ENCODE measurements at places on chromosomes 12 and 14.

DNA sequence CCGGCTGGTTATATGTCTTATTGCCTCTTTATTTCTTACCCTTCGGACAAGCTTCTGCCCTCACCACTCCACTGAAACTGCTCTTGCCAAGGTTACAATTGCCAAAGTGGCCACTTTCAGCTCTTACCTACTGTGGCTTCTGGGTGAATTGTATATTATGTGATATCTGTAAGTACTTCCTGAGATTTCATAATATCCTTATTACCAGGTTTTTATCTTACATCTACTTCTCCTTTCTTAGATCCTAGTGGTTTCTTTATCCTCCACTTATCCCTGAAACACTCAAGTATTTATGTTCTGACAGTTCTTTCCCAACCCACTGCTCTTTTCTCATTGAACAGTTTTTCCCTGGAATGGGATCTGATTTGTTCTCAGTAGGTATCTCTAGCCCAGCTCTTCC, 10.5 kb downstream of the CELA1 start:
- DNase-seq = no peak

DNA sequence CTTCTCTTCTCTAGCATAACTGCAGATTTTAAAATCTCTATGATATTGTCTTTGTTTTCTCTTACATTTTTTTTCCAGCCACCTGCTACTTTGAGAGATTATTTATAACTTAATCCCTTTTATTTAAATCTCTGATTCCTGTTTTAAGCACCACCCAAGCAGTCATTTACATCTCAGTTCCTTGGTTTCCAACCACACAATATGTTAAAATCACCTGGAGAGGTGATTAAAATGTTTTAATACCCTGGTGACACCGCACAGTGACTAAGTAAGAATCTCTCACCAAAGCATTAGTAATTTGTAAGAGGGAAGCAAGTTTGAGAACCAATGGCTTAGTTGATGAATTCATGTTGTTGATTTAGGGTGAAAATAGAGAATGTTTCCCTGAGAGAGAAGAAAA, 849.8 kb downstream of the TMTC2 start:
- no peak for DNase-seq

DNA sequence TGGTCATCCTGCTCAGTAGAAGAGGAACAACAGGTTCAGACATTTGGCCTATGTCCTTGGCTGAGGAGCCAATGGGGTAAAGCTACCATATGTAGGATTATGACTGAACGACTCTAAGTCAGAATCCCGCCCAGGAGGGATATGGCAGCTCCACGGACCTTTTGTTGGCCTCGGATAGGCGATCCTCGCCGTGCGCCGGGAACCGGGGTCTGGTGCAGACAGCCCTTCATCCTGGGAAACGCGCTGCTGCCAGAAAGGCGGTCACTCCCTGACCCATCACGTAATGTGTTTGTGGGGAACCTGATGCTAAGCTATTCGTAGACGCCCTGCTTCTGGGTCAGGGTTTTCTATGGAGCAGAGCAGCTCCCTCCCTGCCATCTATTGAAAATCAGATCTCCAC, 178.9 kb upstream of the ALG10B start:
- no peak for DNase-seq

DNA sequence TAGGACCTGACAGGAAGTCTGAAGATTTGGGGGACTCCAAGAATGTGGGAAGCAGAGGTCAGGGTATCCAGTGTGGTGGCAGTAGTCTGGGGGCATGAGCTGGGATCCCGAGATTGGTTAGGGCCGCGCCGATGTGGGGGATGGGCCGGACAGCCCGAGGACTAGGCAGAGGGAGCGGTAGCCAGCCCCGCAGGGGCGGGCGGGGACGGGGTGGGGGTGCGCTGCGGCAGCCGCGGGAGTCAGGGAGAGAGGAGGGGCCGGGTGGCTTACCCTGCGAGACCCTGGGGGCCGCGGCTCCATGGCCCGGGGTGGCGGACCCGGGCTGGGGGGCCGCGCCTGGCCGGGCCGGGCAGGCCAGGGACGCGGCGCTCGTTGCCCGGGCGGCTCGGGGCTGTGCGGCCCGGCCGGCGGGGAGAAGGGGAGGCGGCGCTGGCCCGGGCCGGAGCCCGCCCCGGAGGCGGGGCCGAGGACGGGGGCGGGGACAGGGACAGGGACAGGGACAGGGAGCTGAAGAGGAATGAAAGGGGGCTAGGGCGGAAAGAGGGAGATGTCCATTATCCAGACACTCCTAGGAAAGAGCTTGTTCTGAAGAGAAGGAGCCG, 5.6 kb downstream of the ZNF385A start:
- peak; percentile 90 for DNase-seq

GRCh38 chr12:107152315-107152714, 59.0 kb upstream of the CRY1 start:
- DNase-seq = no peak

DNA sequence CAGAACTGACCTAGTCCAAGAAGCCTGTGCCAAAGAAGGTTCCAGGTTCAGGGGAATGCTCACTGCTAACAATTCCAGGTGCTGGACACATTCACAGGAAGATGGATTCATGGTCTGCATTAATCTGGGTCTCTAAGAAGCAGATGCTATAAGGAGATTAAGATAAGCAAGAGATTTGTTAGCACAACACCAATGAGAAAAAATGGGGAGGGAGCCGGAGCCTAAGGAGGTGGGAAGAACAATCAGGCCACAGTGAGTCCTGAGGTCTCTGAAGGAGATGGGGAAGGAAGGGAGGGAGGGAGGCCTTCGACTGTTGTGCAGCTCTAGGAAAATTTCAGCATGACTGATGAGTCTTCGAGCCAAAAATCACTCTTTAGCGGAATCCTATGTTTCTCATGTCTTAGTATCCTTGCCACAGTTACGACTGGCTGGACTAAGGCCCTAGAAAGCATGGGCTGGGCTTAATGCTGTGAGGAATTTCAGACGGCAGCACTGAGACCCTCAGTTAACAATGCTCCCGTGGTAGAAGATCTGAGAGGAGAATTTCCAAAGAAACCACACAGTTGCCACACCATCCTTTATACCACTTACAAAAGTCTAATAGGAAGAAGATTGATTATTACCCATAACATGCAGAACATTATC, 31.5 kb upstream of the PTGDR start:
- no peak for DNase-seq

DNA sequence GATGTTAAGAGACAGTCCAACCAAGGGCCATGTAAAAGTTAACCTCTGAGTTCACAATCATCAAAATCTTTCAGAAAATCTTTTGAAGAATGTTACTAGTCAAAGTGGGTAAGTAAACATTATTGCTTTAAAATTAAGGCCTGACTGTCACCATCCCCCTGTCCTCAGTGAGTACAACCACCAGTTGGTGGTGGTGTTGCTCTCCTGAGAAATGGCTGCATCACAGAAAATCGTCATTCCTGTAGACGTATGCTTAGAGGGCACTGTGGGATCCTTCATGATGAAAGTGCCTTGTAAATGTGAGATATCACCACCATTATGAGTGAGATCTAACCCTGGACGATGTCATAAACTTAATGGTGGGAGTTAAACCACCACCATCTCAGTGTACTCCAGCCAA, 451.2 kb downstream of the RPS29 start:
- DNase-seq = no peak

DNA sequence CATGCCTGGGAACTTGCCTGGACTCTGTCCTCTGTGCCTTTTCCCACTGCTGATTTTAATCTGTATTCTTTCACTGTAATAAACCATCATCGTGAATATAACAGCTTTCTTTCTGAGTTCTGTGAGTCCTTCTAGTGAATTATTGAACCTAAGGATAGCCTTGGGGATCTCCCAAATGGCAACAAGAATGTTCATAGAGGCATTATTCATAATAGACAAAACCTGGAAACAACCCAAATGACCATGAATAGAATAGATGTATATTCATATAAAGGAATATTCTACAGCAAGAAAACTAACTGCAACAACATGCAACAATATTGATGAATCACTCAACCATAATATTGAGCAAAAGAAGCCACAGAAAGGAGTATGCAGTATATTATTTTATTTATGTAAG, 44.7 kb upstream of the CEP83 start:
- DNase-seq = no peak

- DNase-seq = peak; percentile 97
Observed at GRCh38 chr12:49060237-49061156, at the start of gene KMT2D. Gene KMT2D, minus strand, starts transcription at chr12:49060794. Its CDS starts 5,470 bp downstream, at chr12:49055324.

- peak; percentile 34 for DNase-seq
Observed at GRCh38 chr12:131950182-131950913, 606 bp downstream of the EP400 start.

- DNase-seq = peak; percentile 18
Observed at GRCh38 chr14:20934148-20934762, 21.0 kb upstream of the RNASE2 start.

DNA sequence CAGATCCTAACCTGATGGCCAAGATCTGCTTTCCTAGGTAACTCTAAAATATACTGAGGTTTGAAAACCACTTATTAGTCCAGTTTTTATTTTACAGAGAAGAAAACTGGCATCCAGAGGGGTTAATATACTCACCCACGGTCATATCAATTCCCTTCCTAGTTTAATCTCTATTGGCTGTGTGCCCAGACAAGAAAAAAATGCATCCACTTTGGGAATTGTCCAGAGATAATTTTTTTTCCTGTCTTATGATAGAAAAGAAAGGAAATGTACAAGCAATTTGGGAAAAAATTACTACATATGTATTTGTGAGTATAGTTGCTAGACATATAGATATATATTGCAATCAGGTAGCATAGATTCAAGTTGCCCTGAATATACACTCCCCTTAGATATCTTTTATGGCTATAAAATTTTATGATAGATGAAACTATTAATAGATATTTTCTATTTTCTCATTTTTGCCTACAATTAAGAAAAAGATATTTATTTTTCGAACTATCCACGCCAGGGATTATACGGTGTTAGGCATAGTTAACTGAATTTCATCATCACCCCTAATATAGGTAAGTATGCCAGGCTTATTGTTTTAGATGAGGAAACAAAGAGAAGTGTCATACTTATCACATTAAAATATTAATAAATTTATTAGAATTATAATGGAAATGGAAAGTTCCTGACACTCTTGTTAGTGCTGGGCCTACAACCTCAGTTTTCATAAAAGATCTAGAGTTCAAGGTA, 100.5 kb upstream of the SLC38A2 start:
- no peak for DNase-seq

DNA sequence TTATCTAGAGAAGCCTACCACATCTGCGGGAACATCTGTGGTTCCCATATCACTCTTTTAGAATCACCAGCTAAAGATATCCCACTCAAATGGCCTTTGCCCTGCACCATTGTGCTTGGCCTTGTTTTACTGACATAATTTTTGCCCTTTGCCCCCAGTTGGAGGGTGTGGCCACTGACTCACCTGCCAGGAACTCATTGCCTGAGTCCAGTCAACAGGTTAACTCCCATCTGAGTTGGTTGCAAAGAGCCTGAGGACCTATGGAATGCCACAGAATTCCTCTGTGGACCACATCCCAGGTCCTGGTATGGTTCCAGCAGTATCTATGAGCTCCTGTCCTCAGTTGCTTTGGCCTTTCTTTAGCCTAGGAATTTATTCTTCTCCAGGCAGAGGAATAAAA, 55.7 kb upstream of the PTGR2 start:
- peak; percentile 61 for DNase-seq

GRCh38 chr14:34220921-34221320, 241.1 kb downstream of the SPTSSA start:
- DNase-seq = no peak

- peak; percentile 76 for DNase-seq
Observed at GRCh38 chr12:124567673-124568373, 411 bp upstream of the NCOR2 start.

DNA sequence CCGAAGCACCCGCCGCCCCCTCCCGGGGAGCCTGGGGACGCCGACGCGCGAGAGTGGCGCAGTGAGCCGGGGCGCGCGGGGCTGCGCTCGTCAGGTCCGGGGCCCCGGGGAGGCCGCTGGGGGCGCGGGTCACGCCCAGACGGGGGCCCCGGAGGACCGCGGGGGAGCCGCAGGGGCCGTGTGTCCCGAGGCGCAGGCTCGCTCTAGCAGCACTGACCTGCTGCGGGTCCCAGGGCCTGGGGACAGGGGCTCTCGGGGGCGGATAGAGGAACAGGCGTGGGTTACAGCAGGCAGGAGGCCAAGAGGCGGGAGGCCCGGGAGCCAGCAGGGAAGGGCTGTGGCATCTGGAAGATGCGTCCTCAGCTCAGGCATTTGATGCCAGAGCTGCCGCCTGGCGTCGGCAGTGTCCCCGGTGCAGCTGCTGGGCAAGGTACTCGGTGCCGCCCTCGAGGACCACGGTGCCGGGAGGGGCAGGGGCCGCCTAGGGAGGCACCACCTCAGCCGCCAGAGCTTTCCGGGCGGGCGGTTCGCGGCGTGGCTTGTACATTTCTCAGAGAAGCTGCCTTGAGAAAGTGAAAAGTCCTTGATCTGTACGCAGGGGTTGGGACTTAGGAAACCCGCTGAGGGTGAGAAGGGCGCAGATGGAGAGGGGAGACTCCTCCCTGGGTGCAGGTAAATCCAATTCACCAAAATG, 1.2 kb downstream of the WNT5B start:
- DNase-seq = no peak
